HuH-7.5 (cell line): ENCODE measurements at places on chromosomes 5 and 9.

GRCh38 chr9:121822093-121823085 is 171.0 kb downstream of the DAB2IP start:
- DNase-seq: no peak

DNA sequence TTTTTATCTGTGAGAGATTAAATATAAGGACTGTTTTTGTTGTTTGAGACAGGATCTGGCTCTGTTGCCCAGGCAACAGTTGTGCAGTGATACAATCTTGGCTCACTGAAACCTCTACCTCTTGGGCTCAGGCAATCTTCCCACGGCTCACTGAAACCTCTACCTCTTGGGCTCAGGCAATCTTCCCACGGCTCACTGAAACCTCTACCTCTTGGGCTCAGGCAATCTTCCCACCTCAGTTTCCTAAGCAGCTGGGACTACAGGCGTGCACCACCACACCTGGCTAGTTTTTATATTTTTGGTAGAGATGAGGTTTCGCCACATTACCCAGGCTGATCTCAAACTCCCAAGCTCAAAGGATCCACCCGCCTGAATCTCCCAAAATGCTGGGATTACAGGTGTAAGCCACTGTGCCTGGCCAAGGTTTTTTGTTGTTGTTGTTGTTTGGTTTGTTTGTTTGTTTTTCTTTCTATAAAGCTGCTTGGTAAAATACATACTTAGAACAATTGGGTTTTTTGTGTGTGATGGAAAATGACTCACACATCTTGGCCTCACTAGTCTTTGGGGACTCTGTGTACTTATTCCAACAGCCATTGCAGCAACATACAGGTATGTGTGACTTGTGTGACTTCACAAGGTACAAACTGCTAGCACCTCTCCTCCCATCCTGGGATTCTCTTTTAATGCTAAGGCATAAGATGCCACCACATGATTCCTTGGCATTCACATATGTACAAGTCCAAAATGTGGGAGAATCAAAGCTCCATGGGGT is 36.5 kb upstream of the RASA1 start:
- DNase-seq: no peak

DNA sequence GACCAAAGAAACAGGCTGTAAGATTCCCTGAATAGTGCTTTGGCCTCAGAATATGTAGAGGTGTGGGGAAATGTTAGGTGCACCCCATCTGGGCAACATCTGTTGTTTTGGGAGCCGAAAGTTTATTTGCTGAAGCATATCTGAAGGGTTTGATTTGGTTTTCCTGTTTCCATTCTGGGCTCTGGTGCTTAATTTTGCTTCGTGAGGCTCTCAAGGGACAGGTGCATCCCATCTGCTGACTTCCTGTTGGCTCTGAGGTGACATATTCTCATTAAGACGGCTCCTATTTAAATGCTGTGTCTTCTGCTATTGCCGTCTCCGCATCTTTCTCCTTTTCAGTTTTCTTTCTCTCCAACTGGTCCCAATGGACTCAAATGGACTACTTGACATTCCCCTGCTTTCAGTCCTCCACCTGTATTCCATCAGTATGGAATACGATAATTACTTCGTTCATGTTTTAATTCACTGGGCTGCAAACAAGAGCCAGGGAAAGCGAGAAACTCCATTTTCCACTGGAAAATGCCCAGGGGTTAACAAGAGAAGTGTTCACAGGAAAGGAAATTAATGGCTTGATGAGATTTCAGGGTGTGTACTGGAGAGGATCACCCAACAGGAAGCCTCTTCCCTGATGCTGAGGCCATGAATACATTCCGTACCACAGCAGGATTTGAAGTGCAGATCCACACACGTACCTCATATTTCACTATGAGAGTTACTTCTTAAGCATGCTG is 104.0 kb downstream of the MTX3 start:
- no peak for DNase-seq

DNA sequence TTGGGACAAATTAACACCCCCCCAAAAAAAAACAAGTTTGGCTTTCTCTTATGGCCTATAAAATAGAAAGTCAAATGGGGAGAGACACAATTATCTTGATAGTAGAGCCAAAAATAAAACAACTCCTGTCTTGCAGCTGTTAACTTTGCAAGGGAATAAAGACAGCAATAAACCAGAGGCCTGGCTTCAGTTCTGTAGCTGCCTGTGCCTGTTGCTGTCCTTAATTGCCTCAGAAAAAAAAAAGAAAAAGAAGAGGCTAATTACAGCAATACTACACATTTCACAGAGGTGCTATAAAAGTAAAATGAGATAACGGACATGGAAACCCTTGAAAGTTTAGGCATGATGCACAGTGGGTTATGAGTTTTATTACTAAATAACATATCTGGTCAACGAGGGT is 170.7 kb upstream of the IRX1 start:
- no peak for DNase-seq

DNA sequence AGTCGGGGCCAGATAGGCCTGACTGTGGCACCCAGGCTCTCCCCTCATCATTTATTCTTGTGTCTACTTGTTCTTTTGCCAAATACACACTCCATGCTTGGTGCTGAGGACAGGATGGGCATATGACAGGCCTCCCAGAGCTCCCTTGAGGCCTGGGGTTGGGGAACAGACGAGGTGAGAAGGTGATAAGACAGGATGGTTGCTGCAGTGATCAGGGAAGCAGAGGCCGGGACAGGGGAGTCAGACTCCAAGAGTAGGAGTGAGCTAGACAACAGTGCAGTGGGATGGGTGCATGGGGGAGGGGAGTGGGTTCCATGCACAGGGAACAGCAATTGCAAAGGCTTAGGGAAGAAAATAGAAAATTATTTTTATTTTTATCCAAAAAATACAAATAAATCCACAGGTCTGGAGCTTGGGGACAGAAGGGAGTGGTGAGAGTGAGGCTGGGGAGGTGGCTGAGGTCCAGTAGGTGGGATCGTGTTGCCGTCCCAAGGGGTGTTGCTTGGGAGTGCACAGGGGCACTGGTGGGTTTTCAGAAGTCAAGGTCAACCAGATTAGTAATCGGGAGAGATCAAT is 3.4 kb upstream of the AMBP start:
- DNase-seq: peak; percentile 41

DNA sequence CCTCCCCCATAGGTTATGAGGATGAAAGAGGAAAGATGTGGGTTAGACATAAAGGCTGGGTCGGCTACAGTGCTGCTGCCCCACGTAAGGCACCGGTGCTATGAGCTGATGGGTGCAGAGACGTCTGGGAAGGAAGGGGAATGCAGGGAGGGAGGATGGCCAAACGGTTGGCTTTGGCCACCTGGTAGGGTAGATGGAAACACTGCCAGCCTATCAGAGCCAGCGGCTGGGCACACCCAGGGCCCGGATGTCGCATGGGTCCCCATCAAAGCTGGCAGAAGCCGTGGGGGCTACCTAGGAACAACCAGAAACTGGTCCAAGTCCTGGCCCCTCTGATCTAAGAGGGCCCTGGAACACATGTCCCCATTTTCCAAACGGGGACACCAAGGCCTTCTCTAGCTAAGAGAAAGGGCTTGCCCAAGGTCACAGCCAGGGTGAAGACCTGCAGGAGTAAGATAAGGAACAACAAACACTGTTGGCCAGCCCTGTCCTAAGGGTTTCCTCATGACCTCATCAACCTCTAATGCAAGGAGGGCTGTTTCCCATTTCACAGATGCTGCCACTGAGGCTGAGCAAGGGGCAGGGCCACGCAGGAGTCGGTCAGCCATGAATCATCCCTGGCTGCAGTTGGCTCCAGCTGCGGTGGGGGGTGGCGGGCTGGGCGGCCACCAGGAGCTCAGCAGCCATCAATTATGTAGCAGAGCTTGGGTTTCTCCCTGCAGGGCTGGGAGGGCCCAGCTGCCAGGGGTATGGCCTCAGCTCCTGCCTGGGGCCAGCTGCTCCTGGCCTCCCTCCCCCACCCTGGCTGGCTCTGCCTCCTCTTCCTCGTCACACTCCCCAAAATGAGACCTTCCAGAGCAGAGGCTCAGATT is 4.9 kb downstream of the SH3GLB2 start:
- DNase-seq: no peak

DNA sequence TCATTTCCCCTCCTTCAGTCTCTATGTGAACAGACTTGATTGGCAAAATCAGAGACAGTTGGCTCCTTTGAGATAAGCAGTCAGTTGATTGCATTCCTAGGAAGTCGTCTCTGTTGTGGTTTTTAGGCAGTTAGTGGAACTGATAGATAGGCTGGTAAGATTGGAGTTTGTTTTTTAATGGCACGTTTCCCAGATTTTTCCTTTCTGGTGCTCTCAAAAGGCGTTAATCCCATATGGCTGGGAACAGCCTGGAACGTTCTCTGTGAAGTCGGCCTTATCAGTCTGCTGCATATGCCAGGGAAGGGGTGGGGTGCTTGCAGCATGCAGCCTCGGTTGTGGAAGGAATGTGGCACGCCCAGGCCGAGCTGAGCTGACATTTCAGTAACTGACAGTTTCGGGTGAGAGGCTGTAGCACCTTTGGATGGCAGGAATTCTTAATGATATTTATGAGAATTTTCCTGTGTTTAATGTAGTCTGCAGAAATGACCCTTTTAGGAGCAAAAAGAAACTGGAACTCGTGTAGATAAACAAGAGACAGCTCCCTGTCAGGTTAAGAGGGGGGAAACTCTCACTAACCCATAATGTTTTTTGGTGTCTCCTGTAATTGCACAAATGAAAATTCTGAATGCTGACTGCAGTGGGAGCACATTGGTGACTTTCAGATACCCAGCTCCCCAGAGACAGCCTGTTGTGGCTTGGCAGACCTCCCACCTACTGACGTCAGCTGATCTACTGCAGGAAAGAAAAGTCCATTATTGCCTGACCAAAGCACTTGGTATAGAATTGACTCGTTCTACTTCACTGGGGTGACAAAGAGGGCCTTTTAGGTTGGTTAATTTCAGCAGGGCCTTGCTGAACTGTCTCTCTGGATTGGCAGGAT is 6.3 kb downstream of the SPTAN1 start:
- peak; percentile 54 for DNase-seq

GRCh38 chr9:100355561-100355960 is 2.8 kb upstream of the TEX10 start:
- no peak for DNase-seq

DNA sequence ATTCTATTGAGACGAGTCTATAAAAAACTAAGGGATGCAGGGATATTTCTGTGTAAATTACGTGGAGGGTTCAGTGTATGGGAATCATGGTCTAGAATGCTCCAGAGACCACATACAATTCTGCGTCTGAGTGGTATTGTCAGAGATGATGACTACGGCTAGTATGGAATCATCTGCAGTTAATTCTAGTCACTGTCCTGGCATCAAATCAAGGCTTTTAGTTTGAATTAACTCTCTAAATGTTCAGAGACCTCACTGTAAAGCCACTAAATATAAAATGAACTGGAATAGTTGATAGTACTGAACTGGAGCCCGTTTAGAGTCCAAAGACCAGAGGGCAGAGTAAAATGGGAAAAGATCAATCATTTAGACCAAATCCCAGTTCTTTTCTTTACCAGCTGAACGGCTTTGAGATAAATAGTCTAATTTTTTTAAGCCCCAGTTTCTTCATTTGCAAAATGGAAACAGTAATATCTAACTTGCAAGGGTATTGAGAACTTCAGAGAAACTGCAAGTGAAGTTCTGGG is 599.8 kb downstream of the EBF1 start:
- no peak for DNase-seq

DNA sequence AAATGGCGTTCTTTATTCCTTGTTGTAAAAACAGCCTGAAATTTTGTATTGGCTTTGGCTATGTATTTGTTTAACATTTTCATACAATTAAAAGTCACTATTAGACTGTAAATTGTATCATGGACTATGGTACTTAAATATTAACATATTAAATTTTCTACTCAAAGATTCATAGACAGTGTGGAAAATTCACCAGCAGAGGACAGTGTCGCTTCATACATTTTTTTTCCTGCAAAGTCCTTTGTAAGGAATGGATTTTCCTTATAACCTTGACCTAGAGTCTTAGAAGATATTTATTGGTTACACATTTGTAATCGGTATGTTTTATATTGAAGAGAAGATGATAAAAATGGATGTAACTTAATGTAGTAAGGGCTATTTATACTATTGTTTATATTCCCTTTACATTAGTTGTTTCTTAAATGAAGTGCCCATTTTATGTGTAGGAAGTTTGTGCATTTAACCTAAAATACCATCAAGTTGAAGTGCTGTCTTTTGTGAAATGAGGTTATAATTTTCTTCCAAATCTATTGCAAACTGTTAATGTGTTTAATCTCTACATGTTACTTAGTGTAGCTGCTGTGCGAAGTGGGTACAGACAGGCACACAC is 150.1 kb downstream of the KDM4C start:
- no peak for DNase-seq

GRCh38 chr9:123225374-123225813 is 43.0 kb downstream of the STRBP start:
- DNase-seq: peak; percentile 42

DNA sequence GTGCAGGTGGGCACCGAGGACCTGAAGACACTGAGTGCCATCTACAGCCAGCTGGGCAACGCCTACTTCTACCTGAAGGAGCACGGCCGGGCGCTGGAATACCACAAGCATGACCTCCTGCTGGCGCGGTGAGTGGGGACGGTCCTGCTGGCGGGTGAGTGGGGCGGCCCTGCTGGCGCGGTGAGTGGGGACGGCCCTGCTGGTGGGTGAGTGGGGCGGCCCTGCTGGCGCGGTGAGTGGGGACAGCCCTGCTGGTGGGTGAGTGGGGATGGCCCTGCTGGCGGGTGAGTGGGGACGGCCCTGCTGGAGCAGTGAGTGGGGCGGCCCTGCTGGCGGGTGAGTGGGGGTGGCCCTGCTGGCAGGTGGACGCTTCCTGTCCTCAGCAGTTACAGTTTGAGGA is 7.2 kb downstream of the GPSM1 start:
- DNase-seq: no peak

DNA sequence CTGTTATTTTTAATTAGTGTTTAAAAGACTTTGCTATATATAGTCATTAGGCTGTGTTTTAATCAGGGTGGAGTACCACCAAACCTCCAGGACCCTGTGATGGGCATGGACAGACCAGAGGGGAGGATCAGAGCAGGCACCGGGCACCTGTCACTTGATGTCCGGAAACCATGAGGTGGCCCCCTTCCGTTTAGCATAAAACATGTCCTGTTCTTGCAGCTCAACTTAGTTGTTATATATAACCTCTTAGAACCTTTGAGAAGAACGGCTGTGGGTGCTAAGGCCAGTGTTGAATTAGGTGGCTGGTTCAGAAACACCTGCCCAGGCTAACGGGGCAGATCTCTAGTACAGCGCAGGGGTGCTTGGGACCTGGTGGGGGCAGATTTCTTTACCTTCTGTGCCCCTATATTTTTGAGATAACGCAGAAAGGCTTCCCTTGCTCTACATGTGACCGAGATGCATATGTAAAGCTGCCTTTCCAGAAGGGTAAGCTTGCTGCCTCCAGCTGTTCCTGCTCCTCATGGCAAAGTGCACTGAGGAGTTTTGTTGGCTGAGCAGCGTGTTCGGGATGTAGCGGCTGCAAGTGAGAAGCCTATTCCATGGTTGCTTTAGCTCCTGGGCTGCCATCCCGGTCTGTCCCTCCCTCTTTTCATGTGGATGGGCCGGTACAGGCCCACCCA is 255.5 kb downstream of the FANCC start:
- no peak for DNase-seq

GRCh38 chr5:2371419-2371710 is 380.1 kb downstream of the IRX2 start:
- DNase-seq: no peak
